ENCODE measurements at places on chromosomes 12 and 14.

- no peak for DNase-seq
Observed at GRCh38 chr12:113894697-113895096, 71.4 kb downstream of the RBM19 start.

GRCh38 chr14:23301969-23302289 lies 730 bp downstream of the PPP1R3E start:
- no peak for DNase-seq

GRCh38 chr12:131153016-131153415 lies 199.3 kb downstream of the ADGRD1 start:
- DNase-seq: no peak

GRCh38 chr12:67280088-67280487 lies 10.9 kb downstream of the CAND1 start:
- DNase-seq: no peak

DNA sequence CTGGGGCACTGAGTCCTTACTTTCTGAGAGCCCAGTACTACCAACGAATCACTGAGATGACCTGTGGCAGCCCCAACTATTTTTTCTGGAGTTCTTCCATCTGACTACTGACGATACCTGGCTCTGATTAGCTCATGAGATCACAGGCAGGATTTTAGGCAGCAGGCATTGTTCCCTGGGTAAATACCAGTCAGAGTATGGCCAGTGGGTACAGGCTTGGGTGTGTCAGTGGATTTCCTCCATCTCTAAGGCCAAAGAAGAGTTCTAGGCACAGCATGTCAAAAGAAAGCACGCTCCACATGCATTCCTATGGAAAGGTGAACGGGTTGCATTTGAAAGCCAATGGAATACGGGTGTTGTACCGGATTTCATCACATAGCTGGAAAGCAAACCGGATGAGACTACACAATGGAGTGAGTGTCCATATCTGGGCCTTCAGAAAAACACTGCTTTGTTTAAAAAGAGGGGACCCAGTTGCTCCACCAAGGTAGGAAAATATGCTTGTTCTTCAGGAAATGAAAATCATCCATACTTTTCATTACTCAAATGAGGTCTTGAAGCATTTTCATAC lies 55.0 kb downstream of the PAX9 start:
- DNase-seq: no peak

DNA sequence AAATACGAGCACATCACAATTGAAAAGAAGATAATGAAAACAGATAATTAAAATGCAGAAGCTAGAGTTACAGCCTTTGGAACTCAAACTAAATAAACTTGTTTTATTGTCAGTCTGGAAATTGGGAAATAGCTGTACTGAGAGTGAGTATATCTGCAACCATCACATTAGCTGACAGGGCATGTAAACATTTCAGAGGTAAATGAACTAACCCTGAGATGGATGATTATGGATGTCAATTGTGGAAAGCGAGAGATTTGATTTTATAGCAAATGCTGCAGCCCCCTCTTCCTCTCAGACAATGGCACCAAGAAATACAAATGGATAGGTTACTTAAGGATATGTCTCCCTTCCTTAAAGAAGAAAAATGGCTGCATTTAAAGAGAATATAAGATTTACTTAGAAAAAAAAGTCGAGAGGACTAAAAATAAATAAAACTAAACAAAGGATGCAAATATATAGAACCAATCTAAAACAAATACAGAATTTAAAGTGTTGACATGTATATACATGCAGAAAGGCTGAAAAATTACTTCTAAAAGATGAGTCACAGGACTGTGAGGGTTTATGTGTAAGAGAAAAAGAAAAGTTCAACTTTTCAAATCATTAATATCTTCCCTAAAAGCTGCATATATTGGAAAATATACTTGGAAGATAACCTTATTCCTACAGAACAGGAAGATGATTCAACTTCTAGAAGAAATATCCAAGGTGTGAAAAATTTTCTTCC lies 120.3 kb upstream of the FLRT2 start:
- no peak for DNase-seq

- no peak for DNase-seq
Observed at GRCh38 chr14:49880267-49881064, 12.4 kb upstream of the ARF6 start.

GRCh38 chr12:19484738-19485137 lies 45.4 kb downstream of the AEBP2 start:
- no peak for DNase-seq

GRCh38 chr12:47085815-47086252 lies 6.1 kb upstream of the AMIGO2 start:
- peak; percentile 26 for DNase-seq

DNA sequence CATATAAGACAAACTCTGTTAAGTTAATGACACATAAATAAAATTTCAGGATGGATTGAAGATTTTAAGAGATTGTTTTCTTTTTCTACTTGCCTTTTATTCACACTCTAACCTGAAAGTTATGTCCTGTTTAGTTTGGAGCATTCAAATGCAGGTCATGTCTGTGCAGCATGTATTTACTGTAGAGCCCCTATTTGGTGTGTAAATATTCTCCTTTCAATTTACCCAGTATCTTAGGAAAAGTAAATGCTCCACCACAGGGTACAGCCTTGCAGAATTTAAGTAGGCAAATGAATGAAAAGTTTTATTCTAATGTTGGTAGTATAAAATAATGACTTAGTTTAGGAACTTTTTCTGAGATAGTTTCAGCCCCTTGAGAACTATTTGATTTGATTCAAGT lies 6.2 kb upstream of the DCN start:
- no peak for DNase-seq

DNA sequence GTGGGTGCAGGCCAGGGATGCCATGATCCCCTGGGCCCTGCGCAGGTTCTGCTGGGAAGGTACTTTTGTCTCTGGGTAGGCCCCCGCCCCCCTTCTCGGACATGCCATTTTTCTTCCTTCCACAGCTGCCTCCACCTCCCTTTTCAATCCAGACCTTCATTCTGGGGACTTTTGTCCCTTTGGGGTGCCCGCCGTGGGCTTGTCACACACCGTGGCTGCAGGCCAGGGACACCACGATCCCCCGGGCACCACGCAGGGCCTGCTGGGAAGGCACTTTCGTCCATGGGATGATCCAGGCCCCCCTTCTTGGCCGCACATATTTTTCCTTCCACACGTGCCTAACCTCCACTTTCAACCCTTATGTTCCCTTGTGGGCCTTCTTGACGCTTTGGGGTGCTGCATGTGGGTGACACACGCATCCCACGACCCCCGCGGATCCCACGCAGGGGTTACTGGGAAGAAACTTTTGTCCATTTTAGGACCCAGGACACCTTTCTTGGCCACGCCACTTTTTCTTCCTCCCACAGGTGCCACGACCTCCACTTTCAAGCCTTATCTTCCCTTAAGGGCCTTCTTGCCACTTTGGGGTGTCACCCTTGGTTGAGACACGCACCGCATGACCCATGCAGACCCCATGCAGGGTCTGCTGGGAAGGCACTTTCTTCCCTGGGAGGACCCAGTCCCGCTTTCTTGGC lies 272.5 kb downstream of the ALG10 start:
- no peak for DNase-seq

- no peak for DNase-seq
Observed at GRCh38 chr12:4720637-4720995, 416 bp downstream of the GALNT8 start.

DNA sequence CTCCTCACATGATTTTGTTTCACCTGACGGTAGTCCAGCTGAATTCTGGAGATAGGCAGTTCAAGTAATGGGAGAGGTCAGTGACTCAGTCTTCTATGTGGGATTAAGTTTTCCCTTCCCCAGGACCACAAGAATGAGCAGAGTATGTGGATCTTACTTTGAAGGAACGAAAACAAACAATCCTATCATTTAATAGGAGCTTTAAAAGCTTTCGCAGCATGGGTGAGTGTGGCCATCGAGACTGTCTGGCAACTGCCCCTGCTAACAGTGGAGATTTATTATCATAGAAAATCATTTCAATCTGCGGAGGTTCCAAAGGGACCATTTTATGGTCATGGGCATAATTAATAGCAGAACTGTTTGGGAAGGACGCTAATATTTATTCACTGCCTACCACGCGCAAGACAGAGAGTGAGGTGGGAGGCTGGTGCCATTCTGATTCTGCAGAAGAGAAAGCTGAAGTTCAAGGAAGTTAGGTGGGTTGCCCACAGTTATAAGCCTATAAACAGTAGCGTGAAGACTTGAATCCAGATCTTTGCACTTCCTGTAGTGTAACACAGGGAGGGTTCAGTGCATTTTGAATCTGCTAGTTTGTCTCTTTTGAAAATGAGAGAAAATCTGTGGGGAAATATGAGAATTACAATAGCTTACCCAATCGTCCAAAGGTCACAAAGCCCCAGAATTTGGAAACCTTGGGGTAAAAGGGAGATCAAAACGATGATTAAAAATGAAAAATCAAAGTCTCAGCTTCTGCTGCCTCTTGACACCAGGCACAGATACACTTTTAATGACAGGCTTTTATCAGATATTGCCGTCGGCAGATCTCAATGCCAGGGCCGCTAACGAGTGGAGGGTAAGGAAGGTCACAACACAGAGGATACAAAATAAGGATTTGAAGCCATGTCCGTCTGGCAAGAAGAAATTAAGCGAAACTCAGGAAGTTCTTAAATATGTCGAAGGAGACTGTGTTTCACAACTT lies 209.6 kb downstream of the CRADD start:
- peak; percentile 66 for DNase-seq

GRCh38 chr14:30085943-30086342 lies 158.3 kb upstream of the PRKD1 start:
- no peak for DNase-seq

- DNase-seq: no peak
Observed at GRCh38 chr12:121376754-121377697, 22.9 kb upstream of the RNF34 start.

- DNase-seq: no peak
Observed at GRCh38 chr12:116880213-116880816, 926 bp downstream of the HRK start.

- no peak for DNase-seq
Observed at GRCh38 chr12:109883461-109883860, 3.1 kb upstream of the GLTP start.

GRCh38 chr14:90600619-90601018 lies 203.8 kb downstream of the CALM1 start:
- DNase-seq: no peak

GRCh38 chr14:59360923-59361794 lies 104.0 kb downstream of the GPR135 start:
- peak; percentile 21 for DNase-seq

- no peak for DNase-seq
Observed at GRCh38 chr12:75579552-75579951, 68.1 kb upstream of the KRR1 start.

- no peak for DNase-seq
Observed at GRCh38 chr12:53560912-53561589, 53.8 kb upstream of the NPFF start.

DNA sequence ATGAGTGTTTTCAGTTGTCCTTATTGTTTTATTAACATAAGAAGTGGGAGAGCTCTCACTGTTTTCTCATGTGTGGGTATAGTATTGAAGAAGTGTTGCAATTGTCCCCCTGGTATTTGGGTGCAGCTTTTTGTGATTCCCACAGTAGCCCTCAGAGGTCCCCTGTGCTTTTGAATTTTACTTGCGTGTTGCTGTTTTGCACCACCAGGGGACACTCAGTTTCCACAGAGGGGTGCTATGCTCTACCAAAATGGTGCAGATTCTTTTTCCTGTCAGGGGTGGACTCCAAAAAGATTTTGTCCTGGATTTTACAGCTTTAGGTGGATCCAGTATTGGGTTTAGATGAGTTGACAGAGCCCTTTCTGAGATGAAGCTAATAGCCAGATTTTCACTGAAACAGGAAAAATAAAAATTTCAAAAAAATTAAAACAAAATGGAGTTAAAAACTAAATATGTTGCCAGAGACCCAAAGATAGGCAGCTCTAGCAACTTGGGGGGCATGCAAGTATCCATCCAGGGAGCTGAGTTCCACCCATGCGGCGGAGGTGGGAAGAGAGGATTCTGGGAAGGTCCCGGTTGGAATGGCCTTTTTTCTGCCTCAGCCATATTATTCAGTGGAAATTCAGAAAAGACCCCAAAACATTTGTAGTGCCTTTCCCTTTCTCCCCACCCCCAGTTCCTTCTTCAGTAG lies 50.2 kb downstream of the TTLL5 start:
- DNase-seq: peak; percentile 78

- DNase-seq: peak; percentile 70
Observed at GRCh38 chr12:75908961-75909605, 122.5 kb downstream of the PHLDA1 start.

DNA sequence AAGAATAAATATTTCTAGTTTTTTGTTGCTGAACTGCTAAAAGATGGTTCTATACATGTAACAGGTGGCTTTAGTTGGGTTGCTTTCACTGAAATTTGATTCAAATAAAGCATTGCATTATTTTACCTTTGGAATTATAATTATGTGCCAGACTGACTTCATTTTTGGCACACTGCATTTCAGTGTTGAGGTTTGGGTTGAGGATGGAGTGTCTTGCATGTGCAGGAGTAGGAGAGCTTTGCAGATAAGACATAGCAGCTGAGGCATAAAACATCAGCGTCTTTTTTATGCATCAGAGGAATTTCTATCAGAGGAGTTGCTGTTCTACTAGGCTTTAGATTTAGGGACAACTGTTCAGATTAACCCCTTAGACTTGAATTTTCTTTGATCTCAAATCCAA lies 17.2 kb downstream of the SAMD4A start:
- no peak for DNase-seq

DNA sequence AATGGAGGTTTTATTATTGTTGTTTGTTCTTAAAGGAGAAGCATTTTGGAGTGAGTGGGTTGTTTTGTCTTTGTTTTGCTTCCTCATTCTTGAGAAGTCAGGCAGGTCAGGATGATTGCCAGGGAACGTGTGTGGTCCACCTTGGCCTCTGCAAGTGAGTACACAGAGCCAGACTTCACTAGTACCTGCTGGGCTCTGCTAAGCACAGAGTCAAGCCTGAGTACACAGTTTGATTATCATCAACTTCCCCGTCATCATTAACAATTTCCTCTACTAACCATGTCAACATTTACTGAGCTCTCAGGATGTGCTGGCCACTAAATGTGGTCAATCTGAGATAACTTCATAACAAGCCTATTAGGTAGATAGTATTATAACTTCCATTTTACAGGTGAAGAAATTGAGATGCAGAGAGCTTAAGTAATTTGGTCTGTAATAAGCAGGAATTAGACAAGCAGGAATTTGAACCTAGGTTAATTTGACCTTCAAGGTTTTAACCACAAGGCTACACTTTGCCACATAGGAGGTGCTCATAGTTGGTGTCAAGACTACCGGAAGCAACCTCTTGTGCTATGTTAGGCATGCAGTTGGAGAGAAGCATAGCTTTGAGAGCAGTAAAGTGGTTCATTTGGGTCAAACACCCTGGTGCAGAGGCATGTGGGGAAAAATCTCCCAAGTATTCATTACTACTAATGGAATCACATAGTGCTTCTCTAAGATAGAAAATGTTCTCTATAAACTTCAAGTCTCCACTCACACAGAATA lies 178.3 kb downstream of the NUAK1 start:
- no peak for DNase-seq
